CD4-positive, alpha-beta T cell treated with Interleukin-4 for 4 hours (primary cell): ENCODE measurements at places on chromosomes 2 and 18.

DNA sequence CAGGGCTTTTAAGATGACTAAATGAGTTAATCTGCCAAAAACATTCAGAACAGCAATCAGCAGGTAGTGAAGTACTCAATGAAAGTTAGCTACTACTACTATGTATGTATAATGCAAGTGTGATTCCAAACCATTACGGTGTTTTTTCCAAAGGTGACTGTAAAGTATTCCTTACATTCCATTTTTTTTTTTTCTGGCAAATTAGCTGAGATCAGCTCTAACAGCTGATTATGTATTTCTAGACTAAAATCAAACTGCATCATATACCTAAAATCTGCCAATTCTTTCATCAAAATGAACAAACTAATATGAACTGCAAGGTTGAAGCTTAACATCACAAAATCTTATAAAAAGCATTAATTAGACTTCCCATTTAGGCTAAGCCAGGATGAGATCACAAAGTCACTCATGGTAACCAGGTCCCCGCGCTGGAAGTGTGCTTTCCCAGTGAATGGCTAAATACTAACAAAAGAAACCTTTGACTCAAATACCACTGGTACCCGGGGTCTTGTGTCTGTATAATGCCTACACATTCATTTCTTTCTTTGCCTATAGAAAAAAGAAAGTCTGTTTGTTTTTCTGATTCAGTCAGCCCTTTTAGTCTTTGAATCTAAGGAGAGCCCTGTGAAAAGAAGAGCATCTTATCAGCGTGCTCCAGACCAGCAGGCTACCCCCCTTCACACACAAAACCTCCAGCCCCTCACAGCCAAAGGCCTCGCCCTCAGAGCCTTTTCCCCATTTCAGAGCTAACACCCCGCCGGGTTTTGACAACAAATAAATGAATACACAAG lies 88.3 kb downstream of the RBMS1 start:
- no peak for DNase-seq

DNA sequence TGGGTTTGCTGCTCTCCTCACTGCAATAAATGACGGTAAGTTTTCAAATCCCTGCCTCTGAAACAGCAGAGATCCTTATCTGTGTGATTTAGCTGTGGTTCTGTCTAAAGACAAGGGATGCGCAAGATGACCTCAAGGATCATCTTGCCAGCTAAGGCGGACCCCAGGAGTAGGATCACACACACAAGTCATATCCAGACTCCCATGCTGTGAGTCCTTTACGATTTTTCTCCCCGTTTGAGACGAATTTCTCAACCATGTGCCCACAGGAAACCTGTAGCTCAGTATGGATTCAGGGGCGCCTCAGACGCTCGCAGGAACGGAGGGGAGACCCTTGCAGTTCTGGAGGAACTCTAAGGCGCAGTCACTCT lies 11.1 kb upstream of the DCTN1 start:
- DNase-seq = no peak

DNA sequence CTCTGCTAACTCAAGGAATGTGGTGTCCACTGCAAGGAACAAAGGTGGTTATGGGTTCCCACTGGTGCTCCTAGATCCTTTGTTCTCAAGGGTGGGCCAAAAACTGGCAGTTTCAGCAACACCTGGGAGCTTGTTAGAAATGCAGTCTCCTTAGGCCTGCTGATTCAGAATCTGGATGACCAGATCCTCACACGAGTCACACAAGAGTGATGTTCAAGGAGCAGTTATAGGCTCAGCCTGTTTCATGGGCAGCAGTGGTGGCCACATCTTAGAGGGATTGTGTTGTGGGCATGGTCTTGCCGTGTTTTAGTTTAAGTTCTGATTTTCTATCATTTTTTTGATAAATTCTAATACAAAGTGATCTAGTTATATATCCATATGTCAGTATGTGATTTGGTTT lies 28.7 kb upstream of the MGAT5 start:
- no peak for DNase-seq

DNA sequence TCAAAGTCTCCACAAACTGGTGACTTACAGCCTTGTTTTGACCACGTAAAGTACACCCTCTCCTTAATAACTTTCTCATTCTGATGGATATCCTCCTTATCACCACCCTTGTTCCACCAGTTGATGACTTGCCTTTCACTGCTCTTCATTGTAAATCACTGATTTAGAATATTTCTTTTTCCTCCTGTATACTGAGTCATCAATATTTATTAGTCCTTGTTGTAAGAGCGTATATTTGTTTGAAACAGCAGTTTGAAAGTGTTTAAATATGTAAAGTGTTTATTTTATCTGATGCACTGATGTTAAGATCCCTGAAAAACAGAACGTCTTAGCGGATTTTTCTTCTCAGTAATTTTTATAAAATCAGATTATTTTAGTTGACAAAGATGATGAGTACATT lies 34.2 kb upstream of the DYSF start:
- no peak for DNase-seq

GRCh38 chr2:85151026-85151425 lies 17.8 kb downstream of the TCF7L1 start:
- DNase-seq = no peak

DNA sequence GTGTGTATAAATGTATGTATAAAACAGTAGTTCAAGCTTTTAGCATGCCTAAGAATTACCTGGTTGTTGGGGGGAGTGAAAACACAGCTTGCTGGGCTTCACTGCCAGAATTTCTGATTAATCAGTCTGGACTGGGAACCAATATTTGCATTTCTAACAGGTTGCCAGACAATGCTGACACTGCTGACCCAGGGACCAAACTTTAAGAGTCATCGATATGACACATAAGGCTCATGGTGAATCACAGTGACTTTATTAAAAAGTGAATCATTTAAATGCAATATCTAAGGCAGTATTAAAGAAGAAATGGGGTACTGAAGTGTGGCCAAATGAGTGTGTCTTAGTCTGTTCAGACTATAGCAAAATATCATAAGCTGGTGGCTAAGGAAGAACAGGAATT lies 195.9 kb upstream of the DTNA start:
- no peak for DNase-seq

DNA sequence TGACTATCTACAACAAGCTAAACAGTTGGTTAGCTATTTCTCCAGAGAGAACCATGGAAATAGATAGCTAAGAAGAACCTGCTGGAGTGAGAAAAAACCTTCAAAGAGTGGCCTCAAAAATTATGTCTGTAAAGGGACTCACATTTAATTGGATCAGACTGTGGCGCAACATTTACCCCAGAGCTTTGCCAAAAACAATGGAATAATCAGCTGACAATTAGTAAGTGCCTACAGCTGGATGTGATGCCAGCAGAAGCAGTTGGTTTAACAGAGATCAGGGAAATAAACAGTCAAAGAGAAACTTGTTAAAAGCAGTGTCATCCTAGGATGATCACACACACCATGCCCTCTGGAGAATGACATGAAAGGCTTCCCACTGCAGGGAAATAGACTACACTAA lies 310.7 kb downstream of the CLIP4 start:
- no peak for DNase-seq

DNA sequence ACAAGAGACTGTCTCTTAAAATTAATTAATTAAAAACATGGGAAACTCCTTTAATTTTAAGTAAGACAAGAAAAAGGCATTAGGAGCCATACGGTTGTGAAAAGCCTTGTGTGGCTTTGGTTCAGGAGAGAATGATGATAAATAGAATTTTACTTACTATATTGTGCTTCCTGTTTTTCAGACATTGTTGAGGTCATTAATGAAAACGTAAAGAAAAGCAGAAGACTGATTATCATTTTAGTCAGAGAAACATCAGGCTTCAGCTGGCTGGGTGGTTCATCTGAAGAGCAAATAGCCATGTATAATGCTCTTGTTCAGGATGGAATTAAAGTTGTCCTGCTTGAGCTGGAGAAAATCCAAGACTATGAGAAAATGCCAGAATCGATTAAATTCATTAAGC lies 10.7 kb upstream of the IL1RL2 start:
- DNase-seq = no peak

- no peak for DNase-seq
Observed at GRCh38 chr2:113190871-113191270, 17.1 kb downstream of the PSD4 start.

DNA sequence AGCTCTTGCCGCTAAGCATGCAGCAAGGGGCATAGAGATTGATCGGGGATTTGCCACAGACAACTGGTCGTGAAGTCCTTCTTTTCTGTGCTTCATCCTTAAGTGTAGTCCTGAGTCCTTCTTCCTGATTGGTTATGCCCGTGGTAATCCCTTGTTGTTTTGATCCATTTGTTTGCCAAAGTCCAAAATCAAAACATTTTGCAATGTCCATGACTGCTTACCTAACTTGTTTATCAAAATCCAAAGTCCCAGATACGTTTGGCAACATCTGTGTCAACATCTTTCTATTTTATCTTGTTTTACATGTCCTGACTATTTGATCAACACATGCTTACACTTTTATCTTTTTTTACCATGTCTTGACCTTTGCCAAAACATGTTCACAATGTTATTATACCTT lies 229.0 kb upstream of the ZNF804A start:
- DNase-seq = no peak

GRCh38 chr2:108169982-108170625 lies 69.7 kb upstream of the SULT1C3 start:
- no peak for DNase-seq

DNA sequence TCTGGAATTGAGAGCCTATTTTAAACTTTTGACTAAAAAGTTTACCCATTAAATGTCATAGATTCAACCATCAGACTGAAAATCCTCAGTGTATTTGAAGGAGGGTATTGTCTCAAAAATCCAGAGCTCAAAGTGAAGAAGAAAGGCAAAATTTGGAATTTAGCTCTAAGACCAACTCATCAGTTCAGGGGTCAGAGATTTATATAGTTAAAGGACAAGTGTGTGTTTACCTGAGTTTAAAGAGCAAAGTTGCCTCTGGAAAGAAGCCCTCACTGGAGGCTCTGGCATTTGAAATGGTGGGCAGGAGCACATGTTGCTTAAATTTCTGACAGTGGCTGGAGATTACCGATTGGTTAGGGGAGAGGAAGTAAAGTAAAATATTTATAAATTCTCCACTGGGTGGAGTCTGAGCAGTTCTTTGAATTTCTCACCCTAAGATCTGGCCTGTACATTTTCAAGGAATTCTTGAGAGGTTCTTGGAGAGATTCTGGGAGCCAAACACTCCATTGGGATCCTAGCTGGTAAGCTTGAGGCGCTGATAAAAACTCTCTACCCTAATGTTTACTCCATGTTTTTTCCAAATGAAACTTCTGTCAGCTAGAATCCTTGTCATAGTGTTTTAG lies at the start of gene KYNU:
KYNU (plus strand) TSS at position 449 of the 623 bp plus-strand sequence. CDS start 7,704 bp downstream, outside the sequence.
- DNase-seq = no peak

- DNase-seq = no peak
Observed at GRCh38 chr2:99810225-99810624, 320.4 kb upstream of the REV1 start.
